ENCODE measurements at places on chromosomes 6 and 20. TPM values are rescaled to one million over a fixed set of nuclear protein-coding genes. Genes with fewer than 3 reads are reported as not detected.
A peak's percentile ranks its signal among the peaks of the same experiment; 100 is the strongest.

GRCh38 chr6:138499303-138500018 is at the start of gene NHSL1:
Gene NHSL1, minus strand, starts transcription at chr6:138499494. Its CDS starts 204 bp downstream, at chr6:138499290.
- no peaks in the 10 kb centered on the region for H3K36me3 ChIP-seq
- no peaks in the 10 kb centered on the region for H3K27me3 ChIP-seq
- H3K4me3 ChIP-seq, result no peak within 1 kb of the TSS
- DNase-seq, result no peak
- H3K27ac ChIP-seq, result no peak within 1 kb of the TSS
- peaks cover under 1% of the 10 kb centered on the region for H3K4me1 ChIP-seq

GRCh38 chr6:162773996-162774395 is 46.2 kb downstream of the PACRG start:
- no peaks in the 10 kb centered on the region for H3K27me3 ChIP-seq
- H3K27ac ChIP-seq, result no peak overlapping the region
- no peaks in the 10 kb centered on the region for H3K4me1 ChIP-seq
- H3K4me3 ChIP-seq, result no peak overlapping the region

DNA sequence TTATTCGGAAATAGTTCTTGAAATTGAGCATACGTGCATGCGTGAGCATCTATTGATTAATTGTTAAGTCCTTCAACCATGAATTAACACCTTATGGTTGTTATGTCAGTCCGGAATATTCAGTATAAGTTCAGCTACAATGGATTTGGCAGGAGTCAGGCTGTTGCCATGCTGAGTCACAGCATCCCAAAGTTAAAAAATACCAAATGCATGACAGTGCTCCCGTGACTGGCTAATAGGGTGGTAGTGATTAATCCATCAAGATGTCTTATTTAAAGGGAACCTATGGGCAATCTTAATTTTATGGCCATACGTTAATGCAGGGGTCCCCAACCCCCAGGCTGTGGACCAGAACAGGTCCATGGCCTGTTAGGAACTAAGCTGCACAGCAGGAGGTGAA is 10.5 kb downstream of the RAE1 start:
- H3K36me3 ChIP-seq, result peaks cover 30% of the 10 kb centered on the region
- H3K27ac ChIP-seq, result no peak overlapping the region
- DNase-seq, result peak; percentile 87
- H3K4me1 ChIP-seq, result peaks cover 11% of the 10 kb centered on the region
- peak overlapping the region; percentile 50 for H3K4me3 ChIP-seq
- H3K27me3 ChIP-seq, result no peaks in the 10 kb centered on the region

DNA sequence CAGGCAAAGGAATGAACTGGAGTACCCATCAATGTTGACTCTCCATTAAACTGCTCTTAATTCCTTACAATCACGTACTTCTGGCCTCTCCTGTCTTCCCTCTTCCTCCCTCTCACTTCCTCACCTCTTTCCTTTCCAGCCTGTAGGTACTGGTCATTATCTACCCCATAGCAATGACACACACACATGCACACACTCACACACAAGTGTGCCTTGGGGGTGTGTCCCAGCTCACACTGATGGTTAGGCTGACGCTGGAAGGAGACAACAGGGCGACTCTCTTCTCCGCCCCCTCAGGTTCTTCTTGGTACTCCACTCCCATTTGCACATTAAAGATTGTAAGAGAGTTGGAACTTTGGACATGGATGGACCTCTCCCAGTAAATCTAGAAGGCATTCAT is 14.0 kb upstream of the SERPINB9 start:
- no peak overlapping the region for H3K27ac ChIP-seq
- H3K27me3 ChIP-seq, result peaks cover 20% of the 10 kb centered on the region
- no peaks in the 10 kb centered on the region for H3K4me1 ChIP-seq
- DNase-seq, result no peak
- no peaks in the 10 kb centered on the region for H3K36me3 ChIP-seq
- H3K4me3 ChIP-seq, result no peak overlapping the region

- H3K4me3 ChIP-seq, result no peak overlapping the region
- no peaks in the 10 kb centered on the region for H3K27me3 ChIP-seq
- DNase-seq, result no peak
- H3K27ac ChIP-seq, result no peak overlapping the region
- H3K36me3 ChIP-seq, result no peaks in the 10 kb centered on the region
Measured at GRCh38 chr6:96157018-96157565, 141.3 kb downstream of the FUT9 start.

DNA sequence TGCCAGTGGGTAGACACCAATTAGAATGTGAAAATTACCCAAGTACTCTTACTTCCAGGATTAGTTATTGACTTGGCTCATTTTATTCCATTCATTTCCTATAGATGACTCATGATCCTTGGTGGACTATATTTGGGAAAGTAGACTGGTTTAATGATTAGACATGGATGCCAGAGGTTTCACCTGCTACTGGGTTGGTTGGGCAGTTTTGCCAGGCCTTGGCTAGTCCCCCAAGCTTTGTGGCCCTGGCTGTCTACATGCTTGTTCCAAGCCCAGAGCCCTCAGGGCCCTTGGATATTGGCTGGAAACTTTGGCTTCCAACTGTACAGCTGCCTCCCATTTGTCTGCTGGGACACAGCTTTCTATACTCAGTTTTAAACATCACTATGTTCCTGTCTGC is 104.1 kb downstream of the ZFP64 start:
- no peak overlapping the region for H3K27ac ChIP-seq
- DNase-seq, result no peak
- H3K4me3 ChIP-seq, result no peak overlapping the region
- H3K36me3 ChIP-seq, result peaks cover 61% of the 10 kb centered on the region
- H3K4me1 ChIP-seq, result peaks cover 19% of the 10 kb centered on the region

The CCDC170 gene
- 0.14 TPM for total RNA-seq

The KIAA0408 gene
- total RNA-seq, result 0.99 TPM

The RIPOR2 gene
- total RNA-seq, result 10.2 TPM

The GLP1R gene
- total RNA-seq, result not detected

The IL17F gene
- not detected for total RNA-seq

The CRISP3 gene
- total RNA-seq, result not detected

The WRNIP1 gene
- total RNA-seq, result 36.1 TPM

The SLC2A4RG gene
- total RNA-seq, result 108 TPM

The MACROD2 gene
- 0.11 TPM for total RNA-seq

The VGLL2 gene
- not detected for total RNA-seq

The METTL24 gene
- total RNA-seq, result not detected

All from HFFc6 (cell line).